ENCODE measurements at places on chromosomes 6 and 20.

DNA sequence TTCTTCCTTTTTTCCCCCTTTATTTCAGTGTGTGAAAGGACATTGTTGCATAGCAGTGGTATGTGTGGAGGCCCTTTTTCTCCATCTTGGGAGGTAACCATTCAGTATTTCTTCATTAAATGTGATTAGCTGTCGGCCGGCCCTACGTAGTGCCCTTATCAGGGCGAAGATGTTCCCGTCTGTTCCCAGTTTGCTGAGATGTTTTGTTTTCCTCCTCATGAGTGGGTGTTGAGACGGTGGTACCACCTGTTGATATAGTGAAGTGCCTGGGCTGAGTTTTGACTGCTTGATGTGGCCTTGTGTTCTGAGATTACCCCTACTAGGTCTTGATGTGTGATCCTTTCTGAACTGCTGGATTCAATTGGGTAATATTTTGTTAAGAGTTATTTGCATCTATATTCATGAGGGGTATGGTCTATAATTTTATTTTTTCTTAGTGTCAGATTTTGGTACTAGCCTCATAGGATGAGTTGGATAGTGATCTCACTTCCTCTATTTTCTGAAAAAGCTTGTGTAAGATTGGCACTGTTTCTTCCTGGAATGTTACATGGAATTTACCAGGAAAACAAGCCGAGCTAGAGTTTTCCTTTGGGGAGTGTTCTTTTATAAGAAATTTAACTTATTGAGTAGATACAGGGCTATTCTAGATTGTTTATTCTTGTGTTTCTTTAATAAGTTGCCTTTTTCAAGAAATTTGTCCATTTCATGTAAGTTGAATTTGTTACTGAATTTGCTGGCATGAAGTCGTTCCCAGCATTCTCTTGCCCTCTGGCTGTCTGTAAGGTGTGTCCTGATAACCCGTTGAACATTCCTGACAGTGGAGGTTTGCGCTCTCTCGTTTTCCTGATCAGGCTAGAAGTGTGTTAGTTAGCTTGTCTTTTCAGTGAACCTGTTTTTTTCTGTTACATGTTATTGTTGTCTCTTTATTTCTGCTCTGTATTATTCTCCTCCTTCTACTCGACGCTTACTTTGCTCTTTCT lies 4.3 kb downstream of the MTG2 start:
- DNase-seq: no peak

DNA sequence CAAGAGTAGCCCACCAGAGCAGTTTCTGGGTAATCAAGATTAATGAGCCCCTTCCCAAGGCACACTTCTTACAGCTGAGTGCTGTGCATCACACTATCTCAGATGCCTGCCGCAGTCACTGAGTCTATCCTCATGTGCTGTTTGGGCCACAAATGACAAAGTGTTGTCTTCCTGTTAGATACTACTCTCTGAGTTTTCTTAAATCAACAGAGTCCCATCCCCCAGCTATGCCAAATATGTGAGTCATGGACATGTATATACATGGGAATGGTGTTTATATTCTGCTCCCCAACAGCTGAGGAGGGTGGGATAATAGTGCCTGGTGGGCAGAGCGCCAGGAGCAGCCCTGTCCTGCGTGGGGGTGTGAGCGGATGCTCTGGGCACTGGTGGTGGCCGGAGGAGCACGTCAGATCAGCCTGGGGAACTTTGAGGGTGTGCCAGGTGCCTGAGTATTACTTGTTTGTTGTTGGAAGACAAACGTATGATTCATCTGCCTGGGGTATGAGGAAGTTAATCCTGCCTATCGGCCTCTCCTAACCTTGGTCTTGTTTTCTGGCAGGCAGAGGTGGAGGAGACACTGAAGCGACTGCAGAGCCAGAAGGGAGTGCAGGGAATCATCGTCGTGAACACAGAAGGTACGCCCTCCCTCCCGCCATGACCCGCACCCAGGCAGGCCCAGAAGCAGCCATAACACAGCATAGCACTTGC lies 9.6 kb downstream of the DYNLRB1 start:
- DNase-seq: no peak

DNA sequence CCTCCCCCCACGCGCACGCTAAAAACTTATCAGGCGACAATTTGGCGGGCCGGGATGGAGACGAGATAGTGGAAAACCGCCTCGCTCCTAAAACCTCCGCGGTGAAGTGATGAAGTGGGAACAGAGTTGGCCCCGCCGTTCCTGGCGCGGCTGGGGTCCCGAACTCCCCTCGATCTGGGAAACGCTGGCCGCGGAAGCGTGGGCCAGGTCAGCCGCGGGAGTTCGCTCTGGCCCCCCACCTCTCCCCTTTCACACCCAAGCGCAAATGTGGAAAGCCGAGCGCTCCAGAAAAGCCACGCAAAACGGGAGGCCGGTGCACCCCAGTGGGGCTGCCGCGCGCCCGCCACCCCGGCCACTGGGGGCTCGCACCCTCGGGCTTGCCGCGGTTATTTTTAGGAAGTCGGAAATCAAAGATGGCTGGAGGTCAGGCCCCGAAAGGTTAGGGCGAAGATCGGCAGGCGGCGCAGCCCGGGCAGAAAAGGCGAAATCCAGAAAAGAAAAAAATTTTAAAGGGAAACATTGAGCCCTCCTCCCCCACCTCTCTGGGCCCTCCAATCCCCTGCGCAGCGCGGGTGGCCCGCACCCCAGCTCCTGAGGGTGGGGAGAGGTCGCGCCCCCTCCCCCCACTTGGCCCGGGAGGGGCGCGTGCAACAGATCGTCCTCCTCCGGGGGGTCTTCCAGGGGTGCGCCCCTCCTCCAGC lies 1.0 kb downstream of the SALL4 start:
- DNase-seq: no peak

GRCh38 chr6:89729818-89730217 lies 89.8 kb downstream of the MDN1 start:
- no peak for DNase-seq

GRCh38 chr6:44614396-44614795 lies 226.9 kb downstream of the CDC5L start:
- DNase-seq: no peak

DNA sequence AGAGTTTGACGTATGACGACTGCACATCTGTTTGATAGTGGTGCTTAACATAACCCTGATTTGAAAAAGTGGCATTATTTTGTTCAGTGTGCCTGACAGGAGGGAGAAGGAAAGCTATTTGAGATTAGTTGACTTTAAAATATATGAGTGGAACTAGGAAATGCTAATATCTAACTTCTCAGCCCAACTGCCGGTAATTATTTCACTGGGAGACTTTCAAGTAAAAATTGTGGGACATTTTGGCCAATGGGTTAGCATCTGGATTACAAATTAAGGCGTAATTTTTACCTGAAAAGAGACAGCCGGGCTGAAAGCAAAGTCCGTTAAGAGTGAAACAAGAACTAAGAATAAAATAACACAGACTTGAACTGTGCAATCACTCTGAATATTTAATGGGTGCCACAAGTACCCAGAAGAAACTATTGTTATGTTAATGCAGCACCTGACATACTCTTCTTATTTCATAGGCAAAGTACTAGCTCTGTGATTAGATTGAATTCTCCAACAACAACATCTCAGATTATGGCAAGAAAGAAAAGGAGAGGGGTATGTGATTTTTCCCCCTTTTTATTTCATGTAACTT lies 2.0 kb downstream of the HEY2 start:
- DNase-seq: no peak

GRCh38 chr6:149459761-149460160 lies 25.1 kb downstream of the ZC3H12D start:
- no peak for DNase-seq

GRCh38 chr6:110364364-110365105 lies 6.4 kb upstream of the METTL24 start:
- DNase-seq: no peak

GRCh38 chr6:85674604-85675003 lies 31.9 kb upstream of the SYNCRIP start:
- DNase-seq: no peak

DNA sequence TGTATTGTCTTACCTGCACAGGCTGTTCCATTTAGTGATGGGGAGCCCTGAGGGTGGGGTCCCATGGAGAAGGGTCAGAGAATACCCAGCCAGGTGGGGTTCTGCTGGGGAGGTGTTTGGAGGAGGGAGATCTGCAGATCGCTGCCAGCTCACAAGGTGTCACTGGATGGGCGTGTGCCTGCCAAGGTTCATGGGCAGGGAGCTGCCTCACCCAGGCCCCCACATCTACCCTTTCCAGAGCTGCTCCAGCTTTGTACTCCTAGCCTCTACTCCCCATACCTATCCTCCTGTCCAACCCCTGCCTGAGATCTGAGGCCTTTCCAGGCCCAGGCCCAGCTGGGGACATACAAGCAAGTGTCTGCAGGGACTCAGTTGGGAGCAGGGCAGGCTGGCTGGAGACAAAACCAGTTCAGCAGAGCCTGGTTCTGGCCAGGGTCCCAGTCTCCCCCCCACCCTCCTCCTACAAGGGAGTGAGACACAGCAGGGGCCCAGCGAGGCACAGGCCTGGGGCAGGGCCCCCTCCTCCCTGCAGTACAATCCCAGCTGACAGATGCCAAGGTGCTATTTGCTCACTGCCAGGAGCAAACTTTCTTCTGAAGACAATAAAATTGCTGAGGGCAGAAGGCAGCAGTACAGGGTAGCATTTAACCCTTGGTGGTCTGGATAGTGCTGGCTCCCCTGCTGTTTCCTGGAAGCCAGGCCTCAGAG lies 19.7 kb downstream of the SPDEF start:
- DNase-seq: no peak

DNA sequence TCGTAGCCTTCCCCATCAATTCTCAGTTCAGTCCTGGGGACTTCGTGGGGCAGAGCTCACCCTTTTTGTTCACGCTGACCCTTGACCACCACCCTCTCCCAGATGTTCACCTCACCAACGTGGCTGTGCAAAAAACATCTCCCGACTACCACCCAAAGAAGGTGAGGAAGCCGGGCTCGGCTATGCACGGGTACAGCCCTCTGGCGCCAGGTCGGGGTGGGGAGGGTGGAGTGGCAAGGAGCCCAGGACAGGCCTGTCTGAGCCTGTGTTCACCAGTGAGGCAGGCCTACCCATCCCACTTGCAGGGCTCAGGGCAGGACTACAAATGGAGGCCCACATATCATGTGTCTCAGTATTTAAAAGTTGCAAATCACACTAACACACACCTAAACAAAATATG lies 18.1 kb downstream of the PDRG1 start:
- DNase-seq: no peak

DNA sequence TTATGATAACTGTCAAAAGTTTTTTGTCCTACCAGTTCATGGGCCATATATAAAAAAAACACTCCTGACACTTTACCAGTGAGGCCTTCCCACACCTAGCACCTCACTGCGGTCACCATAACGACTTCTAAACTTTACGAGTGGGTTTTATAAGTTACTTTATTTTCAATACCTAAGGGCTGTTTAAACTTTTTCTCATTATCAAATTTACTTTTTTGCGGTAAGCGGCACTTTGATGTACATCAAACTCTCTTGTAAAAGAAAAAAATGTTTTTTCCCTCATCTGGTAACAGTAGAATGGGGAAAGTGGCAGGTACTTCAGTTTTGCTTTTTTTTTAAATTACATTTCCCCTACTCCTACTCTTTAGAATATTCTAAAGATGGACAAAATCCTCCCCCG lies 36.2 kb downstream of the FYN start:
- no peak for DNase-seq

DNA sequence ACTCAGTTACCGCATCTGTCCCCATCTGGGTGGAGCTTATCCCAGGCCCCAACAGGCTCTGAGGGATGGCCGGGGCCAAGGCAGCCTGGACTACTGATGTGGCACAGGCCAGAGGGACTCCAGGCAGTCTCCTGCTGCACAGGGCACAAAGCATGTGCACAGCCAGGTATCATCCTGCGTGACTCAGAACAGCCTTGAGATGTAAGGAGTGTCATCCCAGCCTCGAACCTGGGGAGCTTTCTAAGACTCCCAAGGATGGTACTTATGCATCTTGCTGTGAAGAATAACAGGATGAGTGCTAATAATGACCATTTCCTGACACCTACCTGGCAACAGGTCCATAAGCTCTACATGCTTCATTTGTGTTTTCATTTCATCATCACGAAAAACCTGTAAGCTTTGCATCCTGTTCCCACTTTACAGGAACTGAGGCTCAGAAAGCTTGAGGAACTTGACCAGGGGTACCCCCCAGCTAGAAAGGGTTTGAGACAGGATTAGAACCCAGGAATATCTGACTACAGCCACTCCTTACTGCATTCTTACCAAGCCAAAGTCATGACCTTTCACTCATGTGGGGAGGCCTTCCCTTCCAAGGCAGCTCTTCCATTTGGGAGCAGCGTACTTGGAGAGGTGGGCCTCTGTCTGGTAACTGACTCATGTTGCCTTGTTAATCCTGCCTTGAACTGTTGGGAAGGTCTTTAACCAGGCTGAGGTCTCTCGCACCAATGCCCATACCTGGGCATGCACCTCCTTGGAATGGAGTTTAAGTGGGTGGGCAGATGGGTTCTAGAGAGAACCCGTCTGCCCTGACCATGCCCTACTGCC lies 1.9 kb downstream of the TRIB3 start:
- no peak for DNase-seq

Data from T-helper 9 cell (primary cell).